Activated gamma-delta T cell treated with anti-CD3 and anti-CD28 coated beads, Interleukin-2, amount 50 U/mL, for 16 hours (primary cell): ENCODE measurements at places on chromosomes 7 and 10.

- no peak for DNase-seq
Measured at GRCh38 chr7:66460921-66461361, 167.7 kb upstream of the KCTD7 start.

- DNase-seq, result no peak
Measured at GRCh38 chr7:70627461-70627860, 504.5 kb upstream of the GALNT17 start.

DNA sequence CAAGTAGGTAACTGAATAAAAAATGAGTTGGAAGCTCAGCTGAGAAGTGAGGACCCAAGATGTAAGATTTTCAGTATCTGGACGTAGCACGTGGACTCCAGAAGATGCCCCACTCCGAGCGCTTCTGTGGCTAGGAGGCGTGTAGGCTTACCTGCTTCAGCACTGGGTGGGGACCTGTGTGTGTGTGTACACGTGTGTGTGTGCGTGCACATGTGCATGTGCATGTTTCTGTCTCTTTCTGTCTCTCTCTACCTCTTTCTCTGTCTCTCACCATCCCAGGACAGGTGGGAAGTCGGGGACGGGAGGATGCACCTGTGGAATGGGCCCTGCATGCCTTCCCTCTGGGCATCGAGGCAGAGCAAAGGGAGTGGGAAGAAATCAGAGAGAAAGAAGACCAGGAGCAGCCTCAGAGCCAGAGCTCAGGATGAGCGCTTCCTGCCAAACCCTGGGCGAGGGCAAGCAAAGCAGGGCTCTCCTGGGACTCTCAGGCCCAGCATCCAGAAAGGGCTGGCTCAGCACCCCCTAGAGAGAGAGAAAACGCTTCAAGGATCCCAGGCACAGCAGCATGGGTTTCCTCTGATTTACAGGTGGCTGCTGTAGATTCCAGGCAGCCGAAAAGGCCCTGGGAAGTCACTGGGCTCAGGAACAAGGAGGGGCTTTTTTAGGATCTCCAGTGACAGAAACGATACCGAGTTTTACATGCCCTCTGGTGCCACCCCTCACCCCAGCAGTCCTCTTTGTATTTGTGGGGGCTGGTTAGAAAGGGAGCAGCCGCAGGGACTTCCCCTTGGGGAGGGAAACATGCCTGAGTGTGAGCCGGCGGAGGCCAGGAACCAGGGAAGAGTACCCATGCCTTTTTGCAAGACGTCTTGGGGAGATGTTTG, 28.5 kb downstream of the CXCL12 start:
- DNase-seq, result no peak

- no peak for DNase-seq
Measured at GRCh38 chr7:135410543-135410942, 99.4 kb downstream of the CNOT4 start.

DNA sequence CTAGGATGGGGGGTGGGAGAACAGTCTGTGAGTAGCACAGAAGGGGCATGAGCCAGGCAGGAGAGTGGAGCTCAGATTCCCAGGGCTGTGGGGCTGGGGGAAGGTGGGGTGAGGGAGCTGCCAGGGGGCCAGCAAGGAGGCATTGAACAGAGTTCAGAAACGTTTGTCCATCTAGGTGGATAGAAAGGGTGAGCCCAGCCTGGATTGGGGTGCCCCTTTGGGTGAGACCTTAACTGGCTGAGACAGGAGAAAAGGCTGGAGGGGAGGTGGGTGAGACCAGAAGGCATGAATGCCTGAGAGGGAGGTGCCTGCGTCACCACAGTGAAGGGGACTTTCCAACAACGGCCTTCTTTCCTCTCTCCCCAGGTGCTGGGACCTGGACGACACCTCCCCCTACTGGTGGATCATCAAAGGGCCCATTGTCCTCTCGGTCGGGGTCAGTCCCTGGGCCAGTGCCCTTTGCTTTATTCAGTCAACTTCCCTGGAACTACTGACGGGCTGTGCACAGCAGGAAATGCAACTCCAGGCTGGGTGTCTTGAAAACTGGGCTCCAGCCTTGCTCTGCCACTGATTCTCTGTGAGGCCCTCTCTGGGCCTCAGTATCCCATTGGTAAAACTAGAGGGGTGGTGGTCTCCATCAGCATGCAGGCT, 11.0 kb downstream of the GHRHR start:
- no peak for DNase-seq

DNA sequence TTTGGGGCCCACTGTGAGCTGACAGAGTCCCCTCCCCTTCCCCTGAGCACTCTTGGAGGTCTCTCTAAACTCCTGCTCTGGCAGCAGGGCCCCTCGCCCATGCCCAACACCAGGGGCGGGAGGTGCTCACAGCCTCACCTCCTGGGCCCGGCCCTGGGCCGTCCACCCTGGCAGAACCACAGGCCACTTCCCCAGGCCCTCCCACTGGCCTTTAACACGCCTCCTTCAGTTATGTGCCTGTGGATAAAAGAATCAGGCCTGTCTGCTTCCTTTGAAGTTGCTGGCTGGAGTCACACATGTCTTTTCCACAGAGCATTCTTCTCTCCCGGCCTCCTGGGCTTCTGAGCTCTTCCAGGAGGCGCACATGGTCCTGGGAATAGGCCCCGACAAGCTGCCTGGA, 10.2 kb downstream of the MYL10 start:
- DNase-seq, result no peak

- DNase-seq, result no peak
Measured at GRCh38 chr10:46094197-46094500, 48.1 kb upstream of the MSMB start.

GRCh38 chr7:108093341-108093740, 36.8 kb downstream of the LAMB4 start:
- no peak for DNase-seq

DNA sequence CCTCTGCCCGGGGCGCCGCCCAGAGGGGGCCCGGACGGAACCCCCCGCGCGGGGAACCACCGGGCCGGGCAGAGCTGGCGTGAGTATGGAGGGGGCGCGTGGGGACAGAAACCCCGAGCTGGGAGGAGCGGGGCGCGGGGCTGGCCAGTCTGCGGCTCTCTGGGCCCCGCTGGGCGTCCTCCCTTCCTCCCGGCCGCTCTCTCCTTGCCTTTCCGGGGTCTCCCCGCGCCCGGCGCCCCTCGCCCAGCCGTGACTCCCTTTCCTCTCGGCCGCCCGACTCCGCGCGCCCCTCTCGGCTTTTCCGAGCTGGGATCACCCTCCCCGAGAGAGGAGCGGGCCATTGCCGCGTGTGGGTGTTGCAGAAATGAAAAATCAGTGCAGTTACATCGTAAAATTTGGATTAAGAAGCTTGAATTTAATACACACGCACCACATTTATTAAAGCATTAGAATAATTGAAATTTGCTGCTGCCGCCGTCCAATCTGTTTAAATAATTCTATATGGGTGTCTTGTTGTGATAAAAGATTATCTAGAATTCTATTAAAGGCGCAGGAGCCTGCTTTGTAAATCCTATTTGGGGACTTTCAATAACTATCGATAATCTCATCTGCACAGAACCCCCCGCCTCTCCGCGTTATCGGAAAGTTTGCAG, 9.1 kb downstream of the UNCX start:
- no peak for DNase-seq

DNA sequence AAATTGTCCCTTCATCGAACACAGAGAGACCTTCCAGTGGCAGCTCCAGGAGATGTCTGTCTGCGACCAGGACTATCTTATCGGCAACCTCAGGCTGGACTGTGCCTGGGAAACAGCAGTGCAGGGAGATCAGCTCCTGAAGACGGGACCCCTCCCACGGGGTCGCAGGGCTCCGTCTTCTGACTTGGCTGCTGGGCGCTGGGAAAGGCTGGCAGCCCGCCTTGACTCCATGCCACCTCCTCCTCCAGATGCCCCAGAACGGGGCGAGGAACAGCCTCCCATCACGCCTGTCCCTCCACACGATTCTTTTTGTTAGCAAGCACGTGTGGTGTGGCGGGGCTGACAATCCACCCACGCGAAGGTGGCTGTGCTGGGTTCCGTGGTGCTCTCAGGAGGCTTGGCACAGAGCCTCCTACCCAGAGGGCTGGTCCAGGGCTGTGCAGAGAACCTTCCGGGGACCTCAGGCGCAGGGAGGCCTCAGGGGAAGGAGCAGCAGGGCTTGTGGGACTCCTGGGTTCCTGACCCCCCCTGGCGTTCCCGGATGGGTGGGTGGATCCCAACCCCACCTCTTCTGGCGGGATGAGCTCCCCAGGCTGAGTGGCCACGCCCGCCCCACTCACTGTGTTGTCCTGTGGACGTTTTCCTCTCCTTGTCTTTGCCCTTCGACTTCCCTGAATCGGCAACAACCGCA, 47.6 kb upstream of the NKX6-2 start:
- DNase-seq, result no peak

- no peak for DNase-seq
Measured at GRCh38 chr10:22374489-22375126, 29.3 kb downstream of the SPAG6 start.

GRCh38 chr10:129075927-129076326, 391.1 kb upstream of the MGMT start:
- no peak for DNase-seq

DNA sequence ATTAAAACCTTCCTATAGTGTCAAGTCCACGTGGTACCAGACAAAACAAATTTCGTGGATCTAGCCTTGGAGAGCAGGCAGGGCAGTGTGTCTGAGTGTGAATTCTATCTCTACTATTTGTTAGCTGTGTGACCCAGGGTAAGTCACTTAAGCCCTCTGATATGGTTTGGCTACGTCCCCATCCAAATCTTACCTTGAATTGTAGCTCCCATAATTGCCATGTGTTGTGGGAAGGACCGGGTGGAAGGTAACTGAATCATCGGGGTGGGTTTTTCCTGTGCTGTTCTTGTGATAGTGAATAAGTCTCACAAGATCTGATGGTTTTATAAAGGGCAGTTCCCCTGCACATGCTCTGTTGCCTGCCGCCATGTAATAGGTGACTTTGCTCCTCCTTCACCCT, 2.8 kb upstream of the NPFFR1 start:
- DNase-seq, result no peak

GRCh38 chr10:2137549-2138174, 400.3 kb upstream of the ADARB2 start:
- no peak for DNase-seq

- no peak for DNase-seq
Measured at GRCh38 chr10:26491934-26492333, 53.8 kb downstream of the APBB1IP start.

DNA sequence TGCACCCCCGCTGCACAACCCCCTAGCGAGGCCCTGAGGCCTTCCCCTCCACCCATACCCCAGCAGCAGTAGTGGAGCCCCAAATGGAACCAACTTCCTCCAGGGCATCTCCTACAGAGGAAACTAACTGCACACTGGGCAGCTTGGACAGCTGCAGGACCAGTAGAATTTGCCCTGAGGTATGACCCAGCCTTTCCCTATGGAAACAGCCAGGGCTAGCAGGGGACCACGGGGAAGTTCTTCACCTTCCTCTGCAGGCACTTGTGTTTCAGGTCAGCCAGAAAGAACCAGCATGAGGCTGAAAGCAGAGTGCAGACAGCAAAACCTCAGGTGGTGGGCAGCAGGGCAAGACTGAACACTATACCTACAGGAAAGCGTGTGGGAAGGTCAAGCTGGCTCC, 5.7 kb upstream of the EEPD1 start:
- DNase-seq, result no peak

DNA sequence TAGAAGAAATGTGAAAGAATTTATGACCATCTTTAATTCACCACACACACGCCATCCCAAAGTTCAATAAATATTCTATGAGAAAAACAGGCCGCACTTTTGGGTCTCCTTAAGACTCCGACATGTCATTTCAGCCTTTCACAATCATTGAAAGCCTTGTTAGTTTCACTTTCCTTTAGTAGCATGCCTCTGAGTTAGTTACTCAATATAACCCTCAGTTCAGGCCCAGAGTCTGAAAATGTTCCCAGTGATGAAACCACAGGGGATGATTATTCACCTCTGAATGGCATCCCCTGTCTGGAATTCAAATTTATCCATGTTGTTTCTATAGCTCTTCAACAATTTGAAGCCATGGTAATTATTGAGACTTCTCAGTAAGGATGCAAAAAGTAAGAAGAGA, 278.1 kb upstream of the NRP1 start:
- no peak for DNase-seq

DNA sequence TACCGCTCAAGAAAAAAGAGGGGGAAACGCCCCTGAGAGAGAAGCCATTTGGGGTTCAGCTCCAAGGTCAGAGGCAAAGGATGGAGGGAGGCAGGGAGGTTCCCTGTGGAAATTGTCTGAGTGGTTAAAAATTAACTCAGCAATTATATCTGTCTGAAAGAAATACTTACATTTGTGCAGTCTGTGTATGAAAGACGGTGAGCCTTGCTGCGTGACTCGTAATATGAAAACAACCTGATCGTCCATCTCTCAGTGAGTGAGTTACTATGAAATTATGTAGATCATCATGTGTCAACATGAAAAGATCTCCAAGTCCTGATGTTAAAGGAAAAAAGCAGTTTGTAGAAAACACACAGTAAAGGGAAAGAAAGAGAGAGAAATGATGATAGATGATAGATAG, 67.2 kb upstream of the FAM204A start:
- DNase-seq, result no peak

DNA sequence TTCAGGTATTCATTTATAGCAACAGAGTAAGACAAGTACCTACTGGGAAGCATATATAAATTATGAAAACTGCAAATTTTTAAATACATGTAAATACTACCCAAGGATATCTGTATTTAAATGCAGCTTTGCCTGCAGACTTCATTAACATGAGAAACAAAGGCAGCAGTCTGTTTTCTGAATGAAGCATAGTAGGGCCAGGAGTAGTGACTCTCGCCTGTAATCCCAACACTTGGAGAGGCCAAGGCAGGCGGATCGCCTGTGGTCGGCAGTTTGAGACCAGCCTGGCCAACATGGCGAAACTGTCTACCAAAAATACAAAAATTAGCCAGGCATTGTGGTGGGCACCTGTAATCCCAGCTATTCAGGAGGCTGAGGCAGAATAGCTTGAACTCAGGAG, 42.5 kb upstream of the PHF14 start:
- no peak for DNase-seq

DNA sequence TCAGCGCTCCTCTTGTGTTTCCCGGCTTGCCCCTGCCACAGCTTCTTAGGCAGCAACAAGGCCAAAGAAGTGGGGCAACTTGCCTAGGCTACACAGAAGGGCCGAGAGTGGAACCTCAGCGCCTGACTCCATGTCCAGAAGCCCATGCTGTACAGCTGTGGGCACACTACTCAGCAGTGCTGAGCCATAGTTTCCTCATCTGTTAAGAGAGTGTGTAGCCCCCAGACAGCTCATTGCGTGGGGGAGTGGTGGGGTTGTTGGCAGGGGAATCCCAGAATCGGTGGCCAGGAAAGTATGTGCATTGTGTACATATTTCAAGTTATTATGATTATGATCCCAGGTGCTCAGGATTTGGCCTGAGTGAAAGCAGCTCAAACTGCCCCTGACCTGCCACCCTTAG, 96.2 kb downstream of the CDH23 start:
- DNase-seq, result no peak

GRCh38 chr7:22192801-22193200, 164.2 kb downstream of the RAPGEF5 start:
- no peak for DNase-seq
